Activated T-helper 1 cell treated with Interleukin-2 at 50 U/mL for 16 hours (primary cell): ENCODE measurements at places on chromosomes 5 and 9.
A peak's percentile ranks its signal among the peaks of the same experiment; 100 is the strongest.

- no peak for DNase-seq
Measured at GRCh38 chr5:146519554-146519953, 3.6 kb upstream of the GPR151 start.

GRCh38 chr5:143536364-143536763, 132.9 kb upstream of the NR3C1 start:
- no peak for DNase-seq

DNA sequence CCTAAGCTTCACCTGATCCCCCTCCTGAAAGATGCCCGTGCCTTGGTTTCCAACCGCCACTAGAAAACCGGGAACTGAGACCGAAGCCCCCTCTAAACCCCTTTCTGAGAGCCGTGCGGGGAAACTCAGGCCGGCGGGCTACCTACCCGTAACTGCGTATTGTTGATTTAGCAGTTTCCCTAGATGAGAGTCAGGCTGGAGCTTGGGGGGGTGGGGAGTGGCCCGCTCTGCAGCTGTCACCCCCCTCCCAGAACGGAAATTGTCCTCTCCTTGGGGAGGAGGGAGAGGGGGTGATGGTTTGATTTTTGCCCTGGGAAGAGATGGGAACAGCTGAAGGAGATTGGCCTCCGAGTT, 2.5 kb downstream of the CXXC5 start:
- DNase-seq, result no peak

DNA sequence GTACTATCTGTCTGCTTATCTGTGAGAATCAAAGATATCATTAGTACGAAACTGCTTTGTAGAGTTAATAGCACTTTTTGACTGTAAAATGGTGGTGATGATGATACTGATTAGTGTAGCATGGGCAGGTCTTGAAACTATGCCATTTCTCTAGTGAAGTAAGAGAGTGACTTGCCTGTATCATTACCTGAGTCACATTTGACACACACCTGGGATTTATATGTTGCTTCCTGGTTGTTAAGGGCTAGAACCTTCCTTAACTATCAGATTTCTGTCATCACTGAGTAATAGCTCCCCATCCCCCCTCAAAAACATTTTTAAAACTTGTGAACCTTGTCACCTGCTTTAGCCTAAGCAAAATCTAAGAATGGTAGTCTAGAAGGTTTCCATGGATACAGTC, 135.6 kb upstream of the RORB start:
- no peak for DNase-seq

- no peak for DNase-seq
Measured at GRCh38 chr5:163838738-163839137, 333.3 kb downstream of the MAT2B start.

- DNase-seq, result no peak
Measured at GRCh38 chr5:68460147-68460798, 244.7 kb downstream of the PIK3R1 start.

GRCh38 chr5:22314548-22314947, 538.6 kb downstream of the CDH12 start:
- no peak for DNase-seq

DNA sequence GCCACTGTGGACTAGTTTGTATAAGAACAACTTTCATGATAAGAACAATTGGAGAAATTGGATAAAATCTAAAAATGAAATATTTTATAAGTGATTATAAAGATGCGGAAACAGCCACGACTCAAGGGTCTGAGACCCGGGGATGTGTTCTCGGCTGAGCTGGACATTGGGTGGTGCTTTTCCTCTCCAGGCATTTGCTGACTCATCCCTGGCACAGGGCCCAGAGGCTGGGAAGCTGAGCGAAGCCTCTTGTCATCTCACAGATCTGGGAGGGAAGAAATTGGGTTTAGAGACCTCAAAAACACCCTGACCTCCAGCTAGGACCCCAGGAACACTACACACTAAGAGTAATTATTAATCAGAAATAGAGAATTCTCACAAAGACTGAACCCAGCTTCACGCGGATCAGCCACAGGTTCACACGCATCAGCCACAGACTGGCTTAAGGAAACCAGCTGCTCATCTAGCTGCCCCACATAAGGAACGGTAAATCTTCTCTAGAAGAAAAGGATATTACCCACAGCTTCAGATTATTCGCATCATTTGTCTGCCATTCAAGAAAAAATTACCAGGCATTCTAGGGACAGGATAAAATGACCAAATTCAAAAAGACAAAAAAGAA, 2.8 kb upstream of the OR2V1 start:
- no peak for DNase-seq

DNA sequence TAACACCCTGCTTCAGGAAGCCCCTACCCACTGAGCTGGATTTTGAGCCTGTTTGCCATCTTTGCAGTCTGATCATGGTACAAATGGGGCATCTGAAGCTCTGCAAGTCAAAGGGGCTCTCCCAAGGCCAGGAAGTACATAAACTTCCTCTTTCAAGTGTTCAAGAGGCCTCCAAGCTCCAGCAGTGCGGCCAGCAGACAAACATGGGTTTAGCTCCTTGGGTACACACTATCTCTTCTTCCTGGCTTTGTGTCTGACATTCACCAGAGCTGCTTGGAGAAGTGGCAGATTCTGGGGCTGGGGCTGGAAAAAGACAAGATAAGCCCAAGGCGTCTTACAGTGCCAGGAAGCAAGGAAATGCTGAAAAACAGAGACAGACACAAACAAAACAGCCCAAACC, 34.1 kb downstream of the LAMC3 start:
- DNase-seq, result no peak

DNA sequence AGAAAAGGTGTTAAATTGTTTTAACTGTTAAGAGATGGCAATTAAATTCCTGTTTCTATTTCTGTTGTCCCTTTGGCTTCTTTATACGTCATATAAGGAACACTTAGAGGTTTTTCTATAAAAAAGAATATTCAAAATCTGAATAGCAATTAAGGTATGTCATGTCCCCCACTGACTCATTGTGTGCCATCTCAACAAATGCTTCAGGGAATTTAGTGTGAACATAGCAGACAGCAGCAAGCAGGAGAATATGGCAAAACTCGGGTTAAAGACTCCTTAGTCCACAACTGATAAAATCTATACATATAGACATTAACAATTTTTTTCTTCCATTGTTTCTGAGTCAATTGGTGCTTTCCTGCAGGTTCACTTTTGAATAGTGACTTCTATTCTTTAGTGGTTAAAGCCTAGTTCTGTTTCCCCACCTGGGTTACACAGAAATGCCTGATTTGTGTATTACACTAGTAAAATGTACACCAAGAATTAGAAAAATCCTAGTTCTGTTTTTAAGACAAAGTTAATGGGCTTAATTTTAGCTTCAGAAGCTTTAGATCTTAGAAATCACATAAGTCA, 17.9 kb upstream of the RPS23 start:
- no peak for DNase-seq

DNA sequence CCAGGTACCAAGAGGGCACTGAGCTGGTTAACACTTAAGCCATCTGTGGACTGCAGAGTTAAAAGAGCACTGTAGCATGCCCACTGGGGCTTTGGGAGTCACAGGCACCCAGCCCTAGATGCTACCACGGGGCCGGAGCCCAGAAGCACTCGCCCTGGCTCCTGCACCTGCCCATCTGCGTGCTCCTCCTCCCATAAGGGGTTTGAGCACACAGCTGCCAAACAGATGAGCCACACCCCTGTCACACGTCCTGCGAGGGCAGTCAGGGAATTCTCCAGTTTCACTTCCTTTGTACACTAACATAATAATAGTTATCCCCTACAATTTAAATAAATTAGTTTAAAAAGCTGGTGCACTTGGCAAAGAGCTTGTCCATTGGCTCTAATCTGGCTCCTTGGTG, 4.5 kb upstream of the PCA3 start:
- no peak for DNase-seq

GRCh38 chr5:72203251-72203845, 96.1 kb downstream of the MAP1B start:
- no peak for DNase-seq

- DNase-seq, result no peak
Measured at GRCh38 chr9:93891050-93891449, 64.1 kb downstream of the BARX1 start.

GRCh38 chr9:69590266-69590665, 81.9 kb downstream of the APBA1 start:
- DNase-seq, result no peak

GRCh38 chr5:74239261-74239660, 401.3 kb downstream of the ENC1 start:
- no peak for DNase-seq

DNA sequence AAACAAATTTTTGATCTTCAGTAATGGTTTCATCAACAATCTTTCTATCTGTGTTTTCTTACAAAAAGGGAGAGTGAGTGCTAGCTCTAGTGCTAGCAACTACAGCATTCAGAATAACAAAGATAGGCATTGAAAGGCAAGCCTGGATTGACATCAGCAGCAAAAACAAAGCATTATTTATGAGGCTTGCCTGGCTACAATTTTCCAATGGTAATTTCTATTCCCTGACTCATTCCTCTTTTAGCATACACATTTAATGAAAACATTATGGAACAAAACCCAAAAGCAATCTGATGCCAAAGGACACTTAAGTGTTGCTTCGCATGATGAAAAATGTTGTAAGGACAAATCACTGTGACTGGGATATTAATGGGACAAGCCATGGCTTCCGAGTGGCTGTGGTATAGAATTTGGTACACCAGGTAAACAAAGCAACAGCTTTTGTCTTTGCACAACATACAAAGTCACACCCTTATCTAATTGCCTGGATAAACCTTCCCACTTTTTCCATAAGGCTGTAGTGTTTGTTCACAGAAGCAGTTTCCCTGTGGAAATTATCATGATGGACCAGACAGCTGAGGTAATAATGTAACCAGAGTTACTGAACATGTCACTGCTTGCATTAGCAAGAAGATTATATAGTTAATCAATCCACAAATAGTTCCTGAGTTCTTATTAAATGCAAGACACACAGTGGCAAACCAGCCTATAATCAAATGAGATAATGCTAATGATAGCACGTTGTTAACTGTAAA, 179.8 kb upstream of the EDIL3 start:
- no peak for DNase-seq

DNA sequence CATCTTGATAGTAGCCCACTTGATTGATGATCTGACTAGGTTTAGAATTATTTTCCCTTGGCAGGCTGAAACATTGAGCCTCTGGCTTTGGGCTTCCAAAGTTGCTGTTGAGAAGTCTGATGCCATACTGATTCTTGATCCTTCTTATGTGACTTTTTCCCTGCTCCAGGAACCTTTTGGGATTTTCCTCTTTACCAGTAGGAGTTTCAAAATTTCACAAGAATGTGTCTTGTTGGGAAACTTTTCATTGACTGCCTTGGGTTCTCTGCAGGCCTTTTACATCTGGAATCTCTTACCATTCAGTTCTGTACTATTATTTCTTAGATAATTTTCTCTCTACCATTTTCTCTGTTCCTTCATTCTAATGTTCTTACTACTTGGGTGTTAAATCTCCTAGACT, 20.0 kb downstream of the STC2 start:
- DNase-seq, result no peak

GRCh38 chr9:76153902-76154629, 240.2 kb downstream of the RFK start:
- DNase-seq, result no peak

- DNase-seq, result no peak
Measured at GRCh38 chr9:85487872-85488271, 253.9 kb downstream of the AGTPBP1 start.

DNA sequence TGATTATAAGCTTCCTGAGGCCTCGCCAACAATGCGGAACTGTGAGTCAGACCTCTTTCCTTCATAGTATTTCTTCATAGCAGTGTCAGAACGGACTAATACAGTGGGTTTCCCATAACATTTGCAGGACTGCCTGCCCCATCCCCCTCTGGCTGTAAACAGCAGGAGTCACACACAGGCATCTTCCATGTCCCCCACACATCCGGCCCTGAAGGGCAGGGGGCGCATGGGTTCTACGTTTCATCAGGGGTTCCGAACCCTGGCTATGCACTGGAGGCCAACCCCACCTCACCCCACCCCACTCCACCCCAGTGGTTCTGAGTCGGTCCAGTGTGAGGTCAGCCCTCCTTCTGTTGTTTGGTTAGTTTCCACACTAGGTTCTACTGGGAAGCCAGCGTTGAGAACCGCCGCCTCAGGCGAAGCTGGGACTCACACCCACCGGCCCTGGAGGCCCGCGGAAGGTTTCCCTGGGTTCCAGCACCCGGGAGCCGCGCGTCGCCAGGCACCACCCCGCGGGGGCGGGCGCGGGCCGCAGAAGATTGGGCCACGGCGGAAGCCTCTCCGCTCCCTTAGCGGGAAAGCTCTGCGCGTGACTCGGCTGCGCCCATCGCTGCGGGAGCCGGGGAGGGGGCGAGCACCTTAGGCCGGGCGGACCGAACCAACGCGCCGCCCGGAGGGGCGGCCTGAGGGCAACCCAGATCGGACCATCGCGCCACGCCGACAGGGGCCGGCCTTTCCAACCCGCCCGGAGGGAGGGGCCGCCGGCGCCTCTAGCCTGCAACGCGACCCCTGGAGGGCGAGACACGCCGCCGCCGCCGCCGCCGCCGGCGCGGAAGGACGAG, at the start of gene RUSC2:
Gene RUSC2, plus strand, starts transcription at position 799 of the 842 bp plus-strand sequence. CDS start 56,411 bp downstream, outside the sequence.
- peak; percentile 21 for DNase-seq

DNA sequence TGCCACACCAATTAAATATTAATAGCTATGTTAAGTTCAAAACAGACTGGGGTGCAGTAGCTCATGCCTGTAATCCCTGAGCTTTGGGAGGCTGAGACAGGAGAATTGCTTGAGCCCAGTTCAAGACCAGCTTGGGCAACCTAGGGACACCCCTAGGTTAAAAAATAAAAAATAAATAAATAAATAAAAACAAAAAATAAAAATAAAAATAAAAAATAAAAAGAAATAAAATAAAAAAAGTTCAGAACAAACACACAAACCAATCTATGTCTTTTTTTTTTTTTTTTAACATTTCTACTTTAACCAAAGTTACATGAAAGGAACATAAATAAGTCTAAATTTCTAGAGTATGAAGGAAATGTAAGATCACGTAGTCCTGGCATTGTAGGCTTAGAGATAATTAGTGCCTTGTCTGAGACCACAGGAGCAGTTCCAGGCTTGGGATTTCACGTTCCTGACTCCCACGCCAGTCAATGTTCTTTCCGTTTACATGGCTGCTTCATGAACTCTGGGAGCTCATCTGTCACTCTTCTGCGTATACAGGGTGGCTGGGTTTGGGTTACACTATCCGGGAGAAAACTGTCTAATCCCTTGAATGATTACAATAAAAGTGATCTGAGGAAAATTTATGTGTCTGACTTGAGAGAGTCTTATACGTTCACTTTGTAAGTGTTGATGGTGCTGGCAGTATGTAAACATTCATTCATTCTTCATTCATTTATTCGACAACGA, 85.2 kb downstream of the KIAA1958 start:
- DNase-seq, result no peak

- no peak for DNase-seq
Measured at GRCh38 chr5:171226864-171227263, 82.2 kb upstream of the TLX3 start.

DNA sequence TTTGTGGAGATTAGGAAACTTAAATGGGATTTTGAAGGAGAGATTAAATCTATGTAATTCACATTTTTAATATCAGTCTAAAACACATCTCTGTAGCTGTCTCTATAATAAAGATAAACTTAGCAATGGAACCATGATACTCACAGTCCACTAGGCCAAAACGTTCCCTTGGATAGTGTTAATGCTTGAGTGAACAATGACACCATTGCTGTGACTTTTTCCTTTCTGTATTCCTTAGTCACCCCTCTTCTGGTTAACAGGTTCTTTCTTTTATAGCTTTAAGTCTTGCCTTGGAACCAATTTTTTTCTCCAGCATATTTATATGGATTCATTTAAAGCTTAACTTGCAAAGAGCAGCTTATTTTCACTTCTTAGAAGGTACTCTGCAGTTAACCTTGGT, 63.3 kb downstream of the INSL6 start:
- no peak for DNase-seq

- no peak for DNase-seq
Measured at GRCh38 chr5:35921930-35922329, 16.5 kb downstream of the CAPSL start.

GRCh38 chr9:114945616-114946412, 15.4 kb upstream of the TNFSF8 start:
- no peak for DNase-seq
